Foreskin fibroblast (primary cell): ENCODE measurements at places on chromosomes 12 and 14.

DNA sequence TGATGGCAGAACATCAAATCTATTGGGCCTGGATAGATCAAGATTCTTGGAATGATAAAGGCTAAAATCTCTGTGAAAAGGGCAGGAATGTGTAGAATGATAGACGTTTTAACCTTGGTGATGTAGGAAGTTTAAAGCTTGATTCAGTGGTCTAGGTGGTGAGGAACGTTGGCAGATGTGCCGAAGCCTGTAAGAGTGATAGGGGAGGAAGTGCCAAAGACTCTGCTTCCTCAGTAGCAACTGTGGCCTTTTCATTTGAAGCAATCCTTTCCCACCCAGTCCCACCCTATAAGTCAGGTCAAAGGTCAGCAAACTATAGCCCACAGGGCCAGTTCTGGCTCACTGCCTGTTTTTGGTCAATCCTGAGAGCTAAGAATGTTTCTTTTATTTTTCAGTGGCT lies 62.2 kb downstream of the MBIP start:
- DNase-seq, result no peak

GRCh38 chr12:148676-149416 lies 65.1 kb downstream of the SLC6A12 start:
- no peak for DNase-seq

DNA sequence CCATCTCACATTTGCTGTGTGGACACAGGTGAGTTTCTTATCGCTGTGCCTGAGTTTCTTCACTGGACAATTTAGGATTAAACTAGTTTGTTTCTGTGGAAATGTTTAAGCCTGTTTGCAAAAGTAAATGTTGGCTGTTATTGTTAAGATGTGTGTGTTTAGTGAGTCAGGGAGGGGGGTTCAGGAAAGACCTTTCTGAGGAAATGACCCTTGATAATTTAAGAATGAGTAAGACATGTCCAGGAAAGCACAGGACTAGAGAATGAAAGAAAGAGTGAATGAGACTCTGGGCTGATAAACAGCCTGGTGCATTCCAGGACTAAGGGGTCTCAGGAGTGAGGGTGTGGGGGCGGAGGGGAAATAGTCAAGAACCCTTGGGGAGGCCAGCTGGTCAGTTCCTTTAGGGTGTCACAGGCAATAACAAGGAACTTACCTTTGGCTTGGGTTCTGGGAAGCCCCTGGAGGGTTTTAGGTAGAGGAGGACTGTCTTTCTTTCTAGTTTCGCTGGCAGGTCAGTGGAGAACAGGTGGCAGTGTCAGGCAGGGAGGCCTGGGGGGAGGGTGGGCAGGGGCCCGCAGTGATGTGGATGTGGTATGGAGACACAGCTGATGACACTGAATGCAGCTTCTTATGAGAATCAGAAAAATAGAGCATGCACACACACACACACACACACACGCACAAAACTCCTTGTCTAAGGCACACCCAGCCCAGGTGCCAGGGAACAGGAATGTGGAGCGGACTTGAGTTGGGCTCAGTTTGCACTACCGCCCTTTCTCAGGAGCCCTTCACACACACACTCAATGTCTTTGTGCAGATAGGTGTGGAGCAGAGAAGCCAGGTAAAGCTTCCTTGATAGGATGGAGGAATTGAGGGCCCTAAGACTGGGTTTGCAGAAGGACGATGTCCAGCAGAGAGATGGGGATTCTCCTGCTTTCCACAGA lies 1005.5 kb downstream of the VRK1 start:
- DNase-seq, result no peak

GRCh38 chr12:49868952-49869815 lies 26.3 kb upstream of the BCDIN3D start:
- DNase-seq, result peak; percentile 90

GRCh38 chr12:67927324-67927723 lies 61.9 kb upstream of the IFNG-AS1 start:
- no peak for DNase-seq

DNA sequence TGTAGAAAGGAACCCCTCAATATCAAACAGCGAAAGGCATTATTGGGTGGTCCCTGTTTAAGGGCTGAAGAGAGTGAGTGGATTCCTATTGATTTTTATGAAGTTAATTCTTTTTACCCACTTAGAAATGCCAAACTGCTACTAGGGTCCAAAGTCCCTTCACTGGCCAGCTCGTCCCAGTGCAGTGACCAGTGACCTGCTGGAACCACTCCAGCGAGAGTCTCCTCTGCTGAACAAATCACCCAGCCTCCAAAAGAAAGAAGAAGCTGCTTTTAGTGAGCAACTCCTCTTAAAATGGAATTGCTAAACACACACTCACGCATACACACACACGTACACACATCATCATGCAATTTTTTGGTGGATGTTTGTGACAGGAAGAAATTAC lies 198.2 kb upstream of the PLEKHG7 start:
- no peak for DNase-seq

DNA sequence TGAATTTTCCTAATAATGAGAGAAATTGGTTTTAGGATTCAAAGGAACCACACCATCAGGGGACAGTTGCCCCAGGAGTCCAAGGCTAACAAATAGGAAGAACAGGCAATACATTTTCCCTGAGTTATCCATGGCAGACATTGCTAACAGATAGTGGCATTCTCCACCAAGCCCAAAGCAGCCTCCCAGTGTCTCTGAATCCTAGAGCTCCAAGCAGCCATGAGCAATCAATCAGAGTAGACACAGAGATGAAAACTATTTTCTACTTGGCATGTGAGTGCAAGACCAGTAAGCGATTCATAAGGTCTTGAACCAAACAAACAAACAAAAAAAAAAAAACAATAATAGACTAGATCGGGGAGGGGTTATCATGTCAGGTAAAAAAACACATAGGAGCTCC lies 515.7 kb downstream of the MED13L start:
- DNase-seq, result peak; percentile 58

GRCh38 chr12:14982562-14982961 lies 9.7 kb downstream of the PDE6H start:
- DNase-seq, result no peak

GRCh38 chr14:36649872-36650650 lies 11.6 kb upstream of the PAX9 start:
- DNase-seq, result no peak

DNA sequence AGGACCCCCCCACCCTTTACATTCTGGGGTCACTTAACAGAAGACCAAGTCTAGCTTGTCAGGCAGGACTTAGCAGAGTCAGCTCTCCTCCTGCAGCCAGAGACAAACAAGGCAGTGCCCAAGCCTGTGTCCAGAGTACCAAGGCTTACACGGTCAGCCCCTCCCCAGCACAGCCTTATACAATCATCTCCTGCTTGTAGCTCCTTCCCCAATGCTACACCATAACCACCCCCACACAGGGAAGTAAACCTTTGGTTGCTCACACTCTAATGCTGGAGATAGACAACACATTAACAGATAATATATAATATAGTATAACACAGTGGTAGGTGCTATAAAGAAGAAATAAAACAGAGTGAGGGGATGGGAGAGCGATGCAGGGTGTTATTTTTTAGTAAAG lies 175.4 kb upstream of the PWP1 start:
- DNase-seq, result no peak
